Epithelial cell of prostate (primary cell): ENCODE measurements at places on chromosomes 5 and 9.

GRCh38 chr9:93464876-93465275, 11.5 kb upstream of the FAM120AOS start:
- no peak for DNase-seq

DNA sequence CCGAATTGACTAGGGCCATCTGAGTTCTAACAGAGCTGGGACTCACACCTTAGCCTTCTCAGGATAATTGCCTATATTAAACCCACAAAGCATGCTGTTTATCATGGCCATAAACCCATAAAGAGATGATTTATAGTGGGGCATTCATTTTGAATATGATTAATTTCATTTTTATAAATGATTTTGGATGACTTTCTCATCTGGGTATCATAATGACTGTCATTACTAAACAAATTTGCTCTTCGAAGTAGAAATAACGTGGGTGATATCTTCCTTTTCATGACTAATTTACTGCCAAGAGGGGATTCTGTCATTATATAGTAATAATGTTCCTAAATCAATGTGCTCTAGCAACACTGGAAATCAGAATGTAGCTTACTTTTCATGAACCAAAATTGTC, 498.2 kb downstream of the CDH12 start:
- no peak for DNase-seq

DNA sequence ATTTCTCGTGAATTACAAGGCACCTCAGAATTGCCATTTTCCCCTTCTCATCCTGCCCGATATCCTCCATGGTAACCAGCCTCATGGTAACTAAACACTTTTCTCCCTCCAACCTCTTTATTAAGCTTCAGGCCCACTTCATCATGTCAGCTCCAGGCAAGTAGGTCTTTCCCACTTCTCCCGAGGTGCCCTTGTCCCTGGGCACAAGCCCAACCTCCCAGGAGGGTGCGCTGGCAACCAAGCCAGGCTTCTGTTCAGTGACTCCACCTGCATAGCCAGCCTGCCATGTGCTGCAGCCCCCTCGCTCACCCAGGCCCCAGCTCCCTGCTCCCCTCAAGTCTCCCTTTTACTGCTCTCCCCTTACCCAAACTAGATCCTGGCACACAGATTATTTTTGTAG, 47.4 kb upstream of the AFAP1L1 start:
- DNase-seq = no peak

DNA sequence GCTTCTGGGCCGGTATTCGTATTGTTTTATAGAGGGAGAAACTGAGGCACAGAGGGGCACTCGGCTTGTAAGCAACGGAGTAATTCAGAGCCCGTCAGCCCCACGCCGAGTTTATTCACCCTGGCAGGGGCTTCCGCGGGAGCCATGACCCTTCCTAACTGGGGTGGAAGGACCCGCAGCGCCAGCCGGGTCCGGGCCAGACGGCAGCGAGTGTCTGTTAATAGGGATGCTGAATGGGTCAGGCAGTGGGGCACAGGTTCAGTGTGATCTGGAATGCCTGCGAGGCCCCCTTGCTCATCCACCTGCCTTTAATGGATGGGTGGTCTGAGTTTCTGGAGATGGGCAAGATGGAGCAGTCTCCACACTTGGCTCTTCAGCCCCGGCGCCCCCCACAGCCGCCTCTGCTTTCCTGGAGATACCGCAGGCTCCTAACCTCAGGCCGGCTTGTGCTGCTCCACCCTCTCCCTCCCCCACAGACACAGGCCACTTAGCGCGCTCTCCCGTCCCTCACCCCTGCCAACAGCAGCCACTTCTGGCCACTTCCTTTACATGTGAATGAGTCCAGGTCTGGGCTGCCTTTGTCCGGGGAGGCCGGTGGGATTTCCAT, 147.1 kb downstream of the ERCC6L2 start:
- DNase-seq = no peak

- DNase-seq = peak; percentile 29
Measured at GRCh38 chr5:91381774-91382359, 1.2 kb downstream of the ARRDC3 start.

DNA sequence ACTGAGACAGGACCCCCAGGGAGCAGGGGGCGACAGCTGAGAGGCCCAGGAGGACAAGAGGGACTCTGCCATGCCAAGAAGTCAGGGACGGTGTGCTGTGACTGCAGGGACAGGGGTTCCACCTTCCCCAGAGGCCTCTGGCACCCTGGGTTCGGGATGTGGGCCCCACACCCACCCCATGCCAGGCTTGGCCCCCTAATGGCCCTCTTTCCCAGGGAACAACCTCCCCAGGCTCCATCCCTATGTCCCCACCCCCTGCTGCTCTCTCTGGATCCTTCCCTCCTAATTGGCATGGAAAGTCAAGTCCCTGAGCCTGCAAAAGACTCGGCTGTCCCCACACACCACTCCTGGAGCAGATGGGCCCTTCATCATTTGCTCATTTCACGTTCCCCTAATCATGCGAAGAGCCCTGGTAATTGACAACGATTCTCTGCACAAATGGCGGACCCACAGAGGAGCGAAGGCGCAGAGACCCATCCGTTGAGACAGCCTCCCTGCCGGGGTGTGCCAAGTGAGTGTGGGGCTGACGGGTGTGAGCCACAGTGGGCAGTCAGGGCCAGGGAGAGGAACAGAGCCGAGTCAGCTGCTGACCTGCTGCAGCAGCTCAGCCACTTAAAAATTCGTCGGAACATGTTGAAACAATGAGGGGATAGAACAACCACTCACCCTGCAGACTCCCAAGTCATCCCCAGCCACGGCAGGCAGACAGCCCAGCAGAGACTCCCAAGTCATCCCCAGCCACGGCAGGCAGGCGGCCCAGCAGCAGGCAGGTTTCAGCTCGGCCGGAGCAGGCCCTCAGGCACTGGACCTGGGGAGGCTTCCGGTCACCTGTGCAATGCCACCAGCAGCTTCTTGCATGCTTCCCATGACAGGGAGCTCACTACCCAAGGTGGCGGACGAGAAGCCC, 109.0 kb downstream of the VAV2 start:
- peak; percentile 68 for DNase-seq

DNA sequence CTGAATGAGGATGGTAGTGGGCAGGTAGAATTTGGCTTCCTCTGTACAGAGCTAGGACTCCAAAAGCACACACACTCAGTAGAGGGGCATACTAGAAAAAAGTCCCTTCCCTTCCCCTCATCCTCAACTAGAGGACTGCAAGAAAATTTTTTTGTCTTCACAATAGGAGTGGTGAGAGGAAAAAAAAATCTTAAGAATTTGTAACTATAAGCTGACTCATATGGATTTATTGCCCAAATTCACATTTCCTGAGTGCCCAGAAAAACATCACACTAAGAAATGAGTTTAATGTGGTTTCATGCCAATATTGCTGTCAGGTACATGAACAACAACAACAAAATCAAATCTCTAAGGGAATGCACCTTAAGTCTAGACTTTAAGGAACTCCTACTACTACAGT, 43.7 kb downstream of the RANBP6 start:
- no peak for DNase-seq

GRCh38 chr9:138115506-138115905, 237.9 kb downstream of the CACNA1B start:
- no peak for DNase-seq

- DNase-seq = no peak
Measured at GRCh38 chr5:157431544-157432200, 28.3 kb upstream of the NIPAL4 start.

- no peak for DNase-seq
Measured at GRCh38 chr5:35047785-35048404, at the start of gene AGXT2. TSS of gene AGXT2 (minus strand) at chr5:35047949. CDS start at chr5:35047892, 57 bp downstream.

GRCh38 chr5:69039829-69040228, 54.0 kb upstream of the SLC30A5 start:
- DNase-seq = no peak

DNA sequence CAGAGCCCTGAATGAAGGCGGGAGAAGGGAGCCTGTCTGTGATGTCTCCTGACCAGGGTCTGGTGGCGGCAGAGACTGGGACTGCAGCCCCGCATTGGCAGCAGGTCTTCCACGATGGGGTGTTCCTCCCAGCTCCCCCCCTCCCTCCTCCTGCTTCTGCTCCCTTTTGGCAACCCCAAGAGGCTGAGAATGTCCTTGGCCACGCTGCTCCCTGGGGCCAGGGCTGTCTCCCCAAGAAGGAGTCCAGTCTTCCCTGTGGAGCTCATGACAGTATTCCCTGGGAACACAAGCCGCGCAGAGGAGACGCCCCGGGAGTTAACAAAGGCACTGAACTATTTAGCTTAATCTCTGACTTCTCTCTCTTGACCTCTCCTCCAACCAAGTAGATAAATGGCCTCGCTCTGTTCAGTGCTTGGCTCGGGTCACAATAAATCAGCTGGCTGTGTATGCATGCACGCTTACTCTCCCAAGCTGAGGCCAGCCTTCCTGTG, 84.0 kb upstream of the NEURL1B start:
- DNase-seq = no peak

- DNase-seq = no peak
Measured at GRCh38 chr9:124290053-124290591, 32.4 kb downstream of the NEK6 start.

GRCh38 chr9:72150127-72150526, 887 bp downstream of the GDA start:
- DNase-seq = no peak

DNA sequence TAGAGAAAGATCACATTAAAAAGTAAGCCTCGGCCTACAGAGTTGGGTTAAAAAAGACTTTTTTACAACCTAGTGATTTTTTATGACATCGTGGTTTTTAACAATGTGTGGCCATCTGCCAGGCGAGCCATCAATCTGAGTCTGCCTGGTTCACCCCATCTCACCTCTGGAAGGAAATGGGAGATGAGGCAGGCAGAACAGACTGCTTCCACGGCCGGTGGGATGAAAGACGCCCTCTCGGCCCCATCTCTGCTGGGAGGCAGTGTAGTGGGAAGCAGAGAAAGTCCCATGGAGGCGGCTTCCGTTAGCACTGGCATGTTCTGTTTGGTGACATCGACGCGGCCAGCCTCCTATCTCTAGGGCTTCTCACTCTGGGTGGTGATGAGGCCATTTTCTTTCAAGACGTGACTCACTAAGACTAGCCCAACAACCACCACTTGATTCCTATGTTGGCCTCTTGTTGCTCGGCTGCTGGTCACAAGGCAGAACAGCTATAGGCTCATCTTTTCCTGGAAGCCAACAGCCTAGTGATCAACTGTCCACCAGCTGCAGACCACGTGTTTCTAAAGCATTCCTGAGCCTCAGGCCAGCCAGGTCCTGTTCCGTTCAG, 132.4 kb upstream of the OTULINL start:
- DNase-seq = no peak

DNA sequence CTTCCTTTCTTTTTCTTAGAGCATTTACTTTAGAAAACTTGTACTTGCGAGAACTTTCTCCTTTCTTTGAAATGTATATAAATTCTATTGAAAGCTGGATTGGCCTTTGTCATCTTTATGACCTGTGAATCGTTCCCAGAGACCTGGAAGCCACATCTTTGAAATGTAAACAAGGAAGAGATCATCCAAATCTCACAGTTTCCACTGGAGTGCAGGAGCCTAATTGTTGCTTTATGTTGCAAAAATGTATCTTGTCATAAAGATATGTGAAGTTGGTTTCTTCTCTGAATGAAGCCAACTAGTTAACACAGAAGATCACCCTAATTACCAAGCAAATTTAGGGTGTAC, 1101.8 kb downstream of the TAF11L14 start:
- DNase-seq = no peak

DNA sequence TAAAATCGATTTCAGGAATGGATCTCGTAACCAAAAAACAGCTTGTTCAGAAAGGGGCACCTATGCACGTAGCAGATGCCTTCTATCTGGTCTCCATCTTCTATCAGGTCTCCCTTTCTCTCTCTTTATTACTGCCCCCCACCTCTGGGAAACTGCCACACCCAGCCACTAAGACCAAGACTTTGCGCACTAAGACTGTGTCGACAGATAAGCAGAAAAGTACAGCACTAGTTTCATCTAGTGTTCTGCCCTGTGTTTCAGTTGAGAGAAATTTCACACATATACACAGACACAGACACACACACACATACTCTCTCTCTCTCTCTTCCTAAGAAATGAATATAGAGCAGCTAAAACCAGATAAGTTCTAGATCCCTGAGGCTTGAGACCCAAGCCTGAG, 210.1 kb upstream of the MAP3K1 start:
- DNase-seq = no peak

DNA sequence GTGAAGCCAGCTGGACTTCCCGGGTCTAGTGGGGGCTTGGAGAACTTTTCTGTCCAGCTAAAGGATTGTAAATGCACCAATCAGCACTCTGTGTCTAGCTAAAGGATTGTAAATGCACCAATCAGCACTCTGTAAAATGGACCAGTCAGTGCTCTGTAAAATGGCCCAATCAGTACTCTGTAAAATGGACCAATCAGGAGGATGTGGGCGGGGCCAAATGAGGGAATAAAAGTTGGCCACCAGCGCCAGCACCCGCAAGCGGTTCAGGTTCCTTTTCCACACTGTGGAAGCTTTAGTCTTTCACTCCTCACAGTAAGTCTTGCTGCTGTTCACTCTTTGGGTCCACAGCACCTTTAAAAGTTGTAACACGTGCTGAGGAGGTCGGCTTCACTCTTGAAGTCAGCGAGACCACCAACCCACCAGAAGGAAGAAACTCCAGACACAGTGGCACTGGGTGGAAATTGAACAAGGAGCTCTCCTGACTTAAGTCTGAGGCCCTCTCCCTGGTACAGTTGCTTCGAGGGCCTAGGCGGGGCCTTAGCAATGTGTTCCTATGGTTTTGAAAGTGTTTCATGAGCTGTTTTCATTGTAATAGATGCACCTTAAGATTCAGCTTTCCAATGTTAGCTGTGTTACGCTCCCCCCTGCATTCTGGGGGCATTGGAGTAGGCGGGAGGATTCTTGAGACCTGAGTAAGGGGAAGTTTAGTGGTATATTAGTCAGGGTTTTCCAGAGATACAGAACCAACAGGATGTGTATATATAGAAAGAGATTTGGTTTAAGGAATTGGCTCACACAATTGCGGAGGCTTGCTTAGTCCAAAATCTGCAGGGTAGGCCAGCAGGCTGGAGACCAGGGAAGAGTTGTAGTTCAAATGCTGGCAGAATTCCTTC, 21.5 kb upstream of the MYO10 start:
- DNase-seq = peak; percentile 52

DNA sequence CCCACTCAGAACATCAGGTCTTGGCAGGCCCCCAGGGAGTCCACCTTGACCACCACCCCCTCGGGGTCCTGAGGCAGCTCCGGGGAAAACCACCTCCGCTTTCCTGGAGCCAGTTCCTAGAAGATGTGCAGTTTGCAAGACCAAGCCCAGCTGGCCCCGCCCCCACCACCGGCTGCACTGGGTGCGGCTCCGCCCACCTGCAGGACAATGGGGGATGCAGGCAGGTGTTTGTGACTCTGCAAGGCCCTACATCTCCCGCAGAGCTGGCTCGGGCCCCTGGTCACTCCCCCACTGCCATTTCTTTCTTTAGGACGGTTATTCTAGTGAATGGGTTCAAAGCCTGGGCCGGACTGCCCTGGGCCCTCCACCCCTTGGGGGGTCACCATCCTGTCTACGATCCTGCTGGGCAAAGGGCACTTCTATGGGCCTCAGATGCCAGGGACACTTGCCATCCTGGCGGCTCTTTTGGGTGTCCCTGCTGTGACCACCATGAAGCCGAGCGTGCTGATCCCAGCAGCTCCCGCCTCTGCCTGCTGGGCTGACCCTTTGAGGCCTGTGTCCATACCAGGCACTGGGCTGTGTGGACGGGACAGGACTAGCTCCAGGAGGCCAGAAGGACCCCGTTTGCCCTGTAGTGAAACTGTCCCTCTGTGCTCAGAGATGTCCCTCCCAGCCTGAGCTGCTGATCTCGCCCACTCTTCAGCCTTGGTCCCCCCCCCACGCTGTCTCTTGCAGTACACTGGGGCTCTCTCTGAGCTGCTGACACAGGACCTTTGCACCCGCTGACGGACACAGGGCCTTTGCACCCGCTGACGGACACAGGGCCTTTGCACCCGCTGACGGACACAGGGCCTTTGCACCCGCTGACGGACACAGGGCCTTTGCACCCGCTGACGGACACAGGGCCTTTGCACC, 5.9 kb upstream of the NACC2 start:
- no peak for DNase-seq
